Stimulated activated CD8-positive, alpha-beta memory T cell treated with anti-CD3 and anti-CD28 coated beads, Interleukin-2, amount 100 ng/mL, for 48 hours (primary cell): ENCODE measurements at places on chromosomes 12 and 14.

DNA sequence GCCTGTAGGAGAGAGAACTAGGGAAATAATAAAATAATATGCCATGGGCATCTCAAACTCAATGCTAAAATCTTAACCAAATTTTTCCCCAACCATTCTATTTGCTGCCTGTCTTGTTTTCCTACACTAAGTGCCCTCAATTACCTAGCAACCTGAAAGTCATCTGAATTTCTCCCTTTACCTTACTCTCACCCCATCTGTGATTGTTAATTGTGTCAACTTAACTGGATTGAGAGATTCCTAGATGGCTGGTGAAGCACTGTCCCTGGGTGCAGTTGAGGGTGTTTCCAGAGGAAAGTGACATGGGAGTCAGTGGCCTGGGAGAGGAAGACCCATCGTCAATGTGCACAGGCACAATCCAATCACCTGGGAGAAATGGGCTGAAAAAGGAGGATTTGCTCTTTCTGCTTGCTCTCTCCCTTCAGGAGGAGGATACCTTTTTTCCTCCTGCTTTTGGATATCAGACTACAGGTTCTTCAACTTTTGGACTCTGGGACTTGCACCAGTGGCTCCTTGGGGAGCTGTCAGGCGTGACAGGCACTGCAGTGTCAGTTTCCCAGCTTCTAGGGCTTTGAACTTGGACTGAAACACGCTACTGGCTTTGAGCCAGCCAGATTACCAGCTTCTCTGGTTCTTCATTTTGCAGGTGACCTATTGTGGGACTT, 100.1 kb downstream of the PPP1R12A start:
- DNase-seq, result no peak

- no peak for DNase-seq
These were observed 17.1 kb downstream of the SYNDIG1L start for GRCh38 chr14:74408870-74409269.

DNA sequence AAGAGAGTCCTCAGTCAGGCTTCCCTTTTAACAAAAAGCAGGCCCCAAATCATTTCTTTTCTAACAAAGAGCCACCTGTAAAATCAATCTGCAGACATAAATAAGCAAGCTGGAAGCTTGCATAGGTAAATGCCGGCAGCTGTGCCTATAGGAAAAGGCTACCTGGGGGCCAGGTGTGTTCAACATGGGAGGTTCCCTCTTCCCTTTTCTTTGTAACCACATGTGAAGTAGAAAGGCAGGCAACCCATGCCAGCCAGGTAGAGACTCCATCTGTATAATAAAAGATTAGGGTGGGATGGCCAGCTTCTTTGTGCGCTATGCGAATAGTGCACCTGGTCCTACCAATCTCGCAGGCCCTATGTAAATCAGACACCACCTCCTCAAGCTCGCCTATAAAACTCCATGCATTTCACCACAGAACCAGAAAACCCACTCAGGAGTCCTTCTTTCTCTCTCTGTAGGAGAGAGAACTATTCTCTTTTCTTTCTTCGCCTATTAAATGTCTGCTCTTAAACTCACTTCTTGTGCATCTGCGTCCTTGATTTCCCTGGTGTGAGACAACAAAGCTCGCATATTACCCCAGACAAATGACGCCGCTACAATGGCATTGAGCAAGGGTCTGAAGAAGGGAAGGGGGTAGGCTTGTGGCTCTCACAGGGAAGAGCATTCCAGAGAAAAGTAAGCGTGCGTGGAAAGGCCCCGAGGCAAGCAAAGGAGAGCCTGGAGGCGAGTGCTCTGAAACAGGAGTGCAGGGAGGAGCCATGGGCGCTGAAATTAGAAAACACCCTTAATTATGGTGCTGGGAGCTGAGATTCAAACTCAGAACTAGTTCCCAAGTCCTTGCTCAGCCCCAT, 67.2 kb downstream of the TTC9 start:
- DNase-seq, result no peak

DNA sequence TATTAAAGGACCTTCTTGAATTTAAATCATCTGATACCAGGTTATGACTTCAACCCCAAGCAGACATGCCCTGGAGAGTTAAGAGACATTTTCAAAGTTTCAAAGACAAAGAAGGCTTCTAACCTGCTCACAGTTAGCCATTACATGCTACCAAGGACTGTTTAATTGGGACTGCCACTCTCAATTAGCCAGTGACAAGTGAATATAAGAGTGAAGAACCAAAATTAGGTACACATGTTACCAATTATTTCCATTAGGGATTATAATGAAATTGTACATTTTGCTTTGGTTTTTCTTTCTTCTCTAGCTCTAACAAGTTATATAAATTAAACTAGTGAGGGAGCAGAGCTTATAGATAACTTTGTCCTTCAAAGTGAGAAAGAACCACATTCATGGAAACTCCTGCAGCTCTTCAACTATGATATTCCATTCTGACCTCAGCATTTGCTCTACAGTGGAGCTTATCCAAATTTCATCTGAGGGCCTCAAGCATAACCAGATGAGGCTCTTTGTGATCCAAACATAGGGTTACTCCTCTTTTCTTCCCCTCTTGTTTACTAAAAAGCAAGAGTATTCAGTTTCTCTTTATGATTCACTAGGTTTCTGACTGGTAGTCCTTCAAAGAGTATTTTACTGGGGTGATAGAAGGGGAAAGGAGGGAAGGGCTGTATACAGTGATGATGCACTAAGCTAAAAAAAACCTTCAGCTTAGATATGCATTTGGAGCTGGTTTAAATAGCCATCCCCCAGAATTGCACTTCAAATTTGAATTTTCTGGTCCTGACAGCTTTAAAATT, 91.3 kb downstream of the DUSP6 start:
- no peak for DNase-seq

- no peak for DNase-seq
These were observed 55.8 kb downstream of the SRRM4 start for GRCh38 chr12:119036878-119037825.

DNA sequence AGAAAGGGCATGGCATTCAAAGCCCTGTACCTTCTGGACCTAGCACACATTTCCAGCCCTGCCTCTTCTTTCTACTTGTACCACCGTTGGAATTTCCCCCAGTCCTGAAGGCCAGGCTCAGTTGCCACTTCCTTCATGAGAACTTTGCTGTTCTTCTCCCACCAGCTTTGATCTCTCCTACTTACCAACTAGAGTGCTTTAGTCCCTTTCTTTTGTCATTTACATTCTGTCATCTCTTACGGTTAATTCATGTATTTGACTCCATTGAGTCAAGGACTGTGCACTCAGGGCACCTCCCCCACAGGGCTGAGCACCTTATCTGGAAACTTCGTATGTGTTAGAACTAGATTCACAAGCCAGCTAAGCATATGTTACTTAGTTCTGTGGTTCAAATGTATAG, 26.3 kb downstream of the BICDL1 start:
- peak; percentile 60 for DNase-seq

GRCh38 chr14:73752297-73752992, 38.3 kb upstream of the PNMA1 start:
- no peak for DNase-seq

- no peak for DNase-seq
These were observed 709 bp downstream of the TCL1B start for GRCh38 chr14:95686935-95687334.

GRCh38 chr14:88870777-88871176, 46.3 kb downstream of the TTC8 start:
- DNase-seq, result no peak

DNA sequence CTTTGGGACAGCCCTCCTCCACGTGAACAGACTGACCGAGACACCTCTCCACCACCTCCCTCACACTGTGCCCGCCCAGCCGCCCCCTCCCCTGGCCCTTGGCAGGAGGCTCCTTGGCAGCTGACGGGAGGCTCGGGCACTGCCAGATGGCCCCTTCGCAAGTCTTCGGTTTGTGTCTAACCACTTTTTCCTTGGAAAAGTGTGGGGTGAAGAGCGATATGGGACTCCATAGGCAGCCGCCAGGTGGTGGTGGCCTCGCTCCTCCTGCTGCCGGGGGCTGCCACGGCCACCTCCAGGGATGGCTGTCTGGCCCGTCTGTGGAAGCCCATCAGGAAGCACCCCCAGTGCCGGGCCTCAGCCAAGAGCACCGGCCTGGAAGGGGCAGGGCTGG, 58.7 kb downstream of the LRCOL1 start:
- DNase-seq, result no peak

DNA sequence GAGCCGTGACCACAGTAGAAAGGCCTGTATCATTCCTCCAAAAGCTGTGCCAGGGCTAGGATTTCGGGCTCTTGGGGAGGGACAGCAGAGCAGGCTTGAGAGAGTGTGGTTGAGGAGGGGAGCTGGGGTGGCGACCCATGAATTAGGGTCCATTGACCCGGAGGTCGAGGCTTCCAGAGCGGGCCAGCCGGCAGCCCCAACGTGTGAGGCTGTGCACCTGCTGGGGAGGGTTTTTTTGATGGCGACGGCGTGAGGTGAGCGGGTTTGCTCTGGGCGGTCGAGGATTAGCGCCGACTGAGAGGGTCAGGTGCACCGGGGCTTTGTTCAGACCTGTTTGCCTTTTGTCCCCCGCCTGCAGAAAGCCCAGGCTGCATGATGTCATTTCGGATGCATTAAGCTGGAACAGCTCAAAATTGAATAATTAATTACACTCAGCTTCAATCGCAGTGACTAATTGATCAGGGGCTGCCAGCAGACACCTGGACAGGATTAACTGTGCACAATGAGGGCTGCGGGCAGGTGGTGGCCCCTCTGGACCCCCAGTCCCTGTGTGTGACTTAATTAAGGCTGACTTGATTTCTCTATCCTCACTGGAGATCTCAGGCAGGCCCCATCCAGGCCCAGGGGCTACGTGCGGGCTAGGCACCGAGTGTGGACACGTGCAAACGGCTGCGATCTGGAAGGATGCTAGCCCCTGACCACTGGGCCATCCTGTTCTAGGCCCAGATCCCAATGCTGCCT, 42.1 kb upstream of the MEG3 start:
- DNase-seq, result no peak

DNA sequence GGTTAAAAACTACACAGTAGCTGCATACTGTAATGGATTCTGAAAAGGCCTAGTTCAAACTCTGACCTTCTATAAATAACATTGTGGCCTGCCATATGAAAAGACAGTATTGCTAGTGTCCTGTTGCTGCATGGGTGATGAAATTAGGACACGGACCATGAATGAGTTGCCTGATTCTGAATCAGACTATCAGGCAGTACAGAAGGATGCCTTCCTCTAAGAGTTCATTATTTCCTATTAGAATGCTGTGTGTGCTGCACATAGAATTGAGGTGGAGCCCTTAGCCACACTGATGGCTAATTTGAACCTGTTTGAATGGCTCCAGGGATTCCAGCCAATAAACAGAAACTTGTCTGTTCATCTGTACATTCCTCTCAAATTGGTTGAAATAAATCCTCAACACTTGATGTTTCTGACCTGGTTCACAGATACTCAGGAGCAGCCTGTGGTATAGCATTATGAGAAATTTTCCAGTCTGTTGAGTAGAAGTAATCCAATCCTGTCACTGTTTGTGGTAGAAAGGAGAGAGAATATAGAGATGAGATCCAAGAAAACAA, 483.2 kb downstream of the APAF1 start:
- DNase-seq, result no peak

GRCh38 chr12:43237238-43237879, 314.6 kb downstream of the ADAMTS20 start:
- no peak for DNase-seq

DNA sequence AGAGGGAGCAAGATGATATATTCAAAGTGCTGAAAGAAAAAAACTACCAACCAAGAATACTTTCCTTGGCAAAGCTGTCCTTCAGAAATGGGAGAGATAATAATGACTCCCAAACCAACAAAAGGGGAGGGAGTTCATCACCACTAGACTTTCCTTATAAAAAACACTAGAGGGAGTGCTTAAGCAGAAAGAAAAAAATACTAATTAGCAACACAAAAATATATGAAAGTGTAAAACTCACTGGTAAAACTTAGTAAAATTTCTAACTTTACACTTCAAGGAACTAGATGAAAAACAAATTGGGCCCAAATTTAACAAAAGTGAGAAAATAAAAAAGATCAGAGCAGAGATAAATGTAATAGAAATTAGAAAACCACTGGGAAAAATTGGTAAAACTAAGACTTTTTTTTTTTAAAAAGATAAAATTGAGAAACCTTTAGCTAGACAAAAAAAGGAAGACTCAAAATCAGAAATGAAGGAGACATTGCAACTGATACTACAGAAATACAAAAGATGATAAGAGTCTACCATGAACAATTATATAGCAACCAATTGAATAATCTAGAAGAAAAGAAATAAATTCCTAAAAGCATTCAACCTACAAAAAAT, 60.4 kb upstream of the FAR2 start:
- no peak for DNase-seq

DNA sequence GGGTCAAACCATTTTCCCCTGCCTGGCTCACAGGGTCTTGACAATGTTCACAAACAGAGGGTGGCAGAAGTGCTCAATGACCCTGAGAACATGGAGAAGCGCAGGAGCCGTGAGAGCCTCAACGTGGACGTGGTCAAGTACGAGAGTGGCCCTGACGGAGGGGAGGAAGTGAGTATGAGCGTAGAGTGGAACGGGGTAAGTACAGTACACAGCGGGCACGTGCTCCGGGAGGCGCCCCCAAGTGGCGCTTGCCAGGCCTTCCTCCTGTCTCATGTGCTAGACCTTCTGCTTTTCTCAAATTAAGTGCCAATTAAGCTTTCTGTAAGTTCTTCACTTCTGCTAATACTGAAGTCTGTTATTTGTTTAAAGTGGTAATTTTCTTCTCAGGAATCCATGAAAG, 35.9 kb downstream of the XRCC3 start:
- peak; percentile 25 for DNase-seq

DNA sequence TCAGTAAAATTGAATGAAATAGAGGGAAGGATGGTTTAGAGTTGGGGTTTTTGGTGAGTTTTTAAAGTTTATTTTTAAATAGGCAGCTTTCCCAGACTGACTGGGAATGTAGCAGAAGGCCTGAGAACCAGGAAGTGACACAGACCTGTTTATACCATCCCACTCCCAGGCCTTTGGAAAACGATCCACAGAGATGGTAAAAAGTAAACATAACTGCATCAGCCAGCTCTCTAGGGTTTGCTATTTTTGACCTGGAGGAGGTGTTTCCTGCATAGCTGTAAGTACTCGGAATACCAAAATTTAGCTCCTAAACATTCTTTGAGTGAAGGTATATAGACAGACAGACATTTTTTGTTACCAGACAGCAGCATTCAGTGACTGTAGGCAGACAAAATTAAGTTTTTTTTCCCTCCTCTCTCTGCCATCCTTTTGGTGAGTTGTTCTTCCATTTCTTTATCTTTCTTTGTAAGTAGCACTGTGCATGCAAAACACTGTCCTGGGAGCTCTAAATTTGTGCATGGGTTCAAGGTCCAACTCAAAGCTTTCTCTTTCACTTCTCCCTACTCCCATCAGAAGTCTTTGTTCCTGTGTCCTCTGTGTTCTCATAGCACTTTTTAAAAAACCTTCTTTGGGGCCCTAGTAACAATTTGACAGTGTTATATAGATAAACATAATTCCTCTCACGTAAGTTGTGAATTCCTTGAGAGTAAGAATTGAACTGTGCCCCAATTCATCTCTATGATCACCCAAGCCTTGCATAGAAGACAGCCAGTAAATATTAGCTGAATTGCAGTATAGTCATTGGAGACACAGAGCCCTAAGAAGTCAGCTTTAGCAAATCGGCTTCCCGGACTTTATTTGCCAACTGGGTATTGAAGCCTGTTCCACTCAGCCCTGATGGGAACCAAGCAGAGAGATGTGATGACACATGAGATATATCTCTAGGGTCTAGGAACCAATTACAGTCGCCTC, 37.4 kb downstream of the SUSD6 start:
- DNase-seq, result no peak

GRCh38 chr12:59833408-59833807, 237.6 kb downstream of the SLC16A7 start:
- DNase-seq, result no peak

- no peak for DNase-seq
These were observed 54.6 kb downstream of the TSPAN11 start for GRCh38 chr12:30980955-30981662.
